ENCODE measurements at places on chromosomes 13 and 19. TPM values are rescaled to one million over a fixed set of nuclear protein-coding genes. Genes with fewer than 3 reads are reported as not detected.

GRCh38 chr19:2329149-2329478 is 630 bp downstream of the SPPL2B start:
- peaks cover 44% of the 10 kb centered on the region for H3K4me1 ChIP-seq
- H3K27ac ChIP-seq = peak overlapping the region; percentile 96
- DNase-seq = peak; percentile 17
- peaks cover 42% of the 10 kb centered on the region for H3K27me3 ChIP-seq

DNA sequence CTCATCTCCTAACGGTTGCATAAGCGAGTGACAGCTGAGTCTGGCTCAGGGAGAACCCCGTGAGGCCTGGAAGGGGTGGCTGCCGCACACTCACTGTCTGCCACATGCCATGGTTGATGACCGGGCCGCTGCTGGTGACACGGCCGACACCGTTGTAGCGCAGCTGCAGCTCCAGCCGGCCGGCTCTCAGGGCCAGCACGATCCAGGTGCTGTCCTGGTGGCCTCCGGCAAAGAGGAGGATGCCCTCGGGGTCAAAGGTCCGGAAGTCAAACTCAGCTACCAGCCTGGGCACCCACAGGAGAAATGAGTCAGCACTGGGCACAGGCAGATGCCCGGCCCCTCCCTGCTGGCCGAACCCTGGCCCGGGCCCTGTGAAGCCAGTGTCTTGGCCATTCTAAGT is 31.7 kb downstream of the GAS6 start:
- H3K27ac ChIP-seq = no peak overlapping the region
- DNase-seq = peak; percentile 27

DNA sequence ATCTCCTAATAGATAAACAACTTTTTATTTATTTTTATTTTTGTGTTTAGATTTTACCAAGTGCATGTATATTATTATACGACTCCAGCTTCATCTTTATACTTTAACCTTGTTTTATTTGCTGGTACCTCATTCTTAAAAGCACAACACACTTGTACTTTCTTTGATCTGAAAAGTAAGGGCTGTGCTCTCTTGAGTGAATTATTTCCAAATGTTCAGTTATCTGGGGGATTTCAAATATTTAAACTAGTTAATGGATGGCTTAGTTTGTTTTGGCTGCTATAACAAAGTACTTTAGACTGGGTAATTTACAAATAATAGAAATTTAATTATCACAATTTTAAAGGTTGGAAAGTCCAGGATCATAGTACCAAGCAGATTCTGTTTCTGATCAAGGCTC is 1148.2 kb upstream of the PCDH9 start:
- H3K36me3 ChIP-seq = no peaks in the 10 kb centered on the region
- DNase-seq = no peak
- H3K4me3 ChIP-seq = no peak overlapping the region
- no peak overlapping the region for H3K27ac ChIP-seq
- H3K4me1 ChIP-seq = peaks cover 1% of the 10 kb centered on the region

- no peak overlapping the region for H3K4me3 ChIP-seq
- H3K36me3 ChIP-seq = peaks cover 4% of the 10 kb centered on the region
- DNase-seq = no peak
- peaks cover 7% of the 10 kb centered on the region for H3K27me3 ChIP-seq
Observed at GRCh38 chr19:42628411-42629140, 33.9 kb upstream of the CEACAM8 start.

- no peak for DNase-seq
- no peak overlapping the region for H3K4me3 ChIP-seq
- H3K4me1 ChIP-seq = no peaks in the 10 kb centered on the region
- H3K36me3 ChIP-seq = peaks cover 20% of the 10 kb centered on the region
- H3K27me3 ChIP-seq = no peaks in the 10 kb centered on the region
Observed at GRCh38 chr13:26880735-26881134, 120.1 kb upstream of the GPR12 start.

The RFC3 gene
- total RNA-seq = 12.6 TPM
